NCI-H82 (cell line): ENCODE measurements at places on chromosomes 1 and 21.

DNA sequence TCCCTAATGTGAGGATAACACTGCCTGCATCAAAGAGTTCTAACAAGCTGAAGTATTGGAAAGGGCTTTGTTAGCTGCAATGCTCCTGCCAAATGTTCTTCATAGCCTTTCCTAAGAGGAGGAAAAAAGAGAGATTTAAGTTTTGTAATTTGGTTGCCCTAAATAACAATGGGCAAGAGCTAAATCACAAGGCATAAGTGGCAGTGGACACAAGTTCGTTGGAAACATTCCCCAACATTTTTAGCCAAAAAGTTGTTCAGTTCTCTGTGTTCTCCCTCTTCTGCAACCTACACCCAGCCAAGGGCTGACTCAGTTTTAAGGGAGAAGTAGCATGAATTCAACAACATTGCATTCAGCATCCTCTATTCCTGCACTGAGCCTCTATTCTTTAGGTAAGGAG lies 2.6 kb upstream of the UQCRHL start:
- DNase-seq: no peak

GRCh38 chr1:212196355-212196754 lies 88.9 kb upstream of the PPP2R5A start:
- no peak for DNase-seq

- DNase-seq: peak; percentile 90
These were observed 783 bp upstream of the AGL start for GRCh38 chr1:99849413-99849743.

DNA sequence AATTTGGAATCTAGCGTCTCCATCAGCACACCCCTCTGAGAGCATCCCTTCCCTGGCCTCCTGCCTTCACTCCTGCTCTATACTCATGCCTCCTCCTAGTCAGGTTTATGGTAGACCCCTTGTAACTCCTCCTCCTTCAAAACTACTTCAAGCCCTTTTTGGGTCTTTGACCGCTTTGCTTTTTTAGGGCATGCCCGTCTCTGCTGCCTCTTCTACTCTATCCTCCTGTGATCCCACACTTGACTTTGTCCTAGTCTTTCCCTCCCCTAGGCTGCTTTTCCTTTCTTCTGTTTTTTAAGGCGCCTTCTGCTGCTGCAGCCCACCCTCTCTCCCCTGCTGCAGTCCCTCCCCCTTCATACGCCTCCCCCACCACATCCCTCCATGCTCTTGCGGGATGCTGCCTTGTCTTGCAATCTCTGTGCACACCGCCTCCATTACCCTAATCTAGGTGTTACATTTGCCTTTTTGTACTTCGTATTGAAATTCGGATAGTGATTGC lies 1.5 kb downstream of the SNX27 start:
- peak; percentile 62 for DNase-seq

DNA sequence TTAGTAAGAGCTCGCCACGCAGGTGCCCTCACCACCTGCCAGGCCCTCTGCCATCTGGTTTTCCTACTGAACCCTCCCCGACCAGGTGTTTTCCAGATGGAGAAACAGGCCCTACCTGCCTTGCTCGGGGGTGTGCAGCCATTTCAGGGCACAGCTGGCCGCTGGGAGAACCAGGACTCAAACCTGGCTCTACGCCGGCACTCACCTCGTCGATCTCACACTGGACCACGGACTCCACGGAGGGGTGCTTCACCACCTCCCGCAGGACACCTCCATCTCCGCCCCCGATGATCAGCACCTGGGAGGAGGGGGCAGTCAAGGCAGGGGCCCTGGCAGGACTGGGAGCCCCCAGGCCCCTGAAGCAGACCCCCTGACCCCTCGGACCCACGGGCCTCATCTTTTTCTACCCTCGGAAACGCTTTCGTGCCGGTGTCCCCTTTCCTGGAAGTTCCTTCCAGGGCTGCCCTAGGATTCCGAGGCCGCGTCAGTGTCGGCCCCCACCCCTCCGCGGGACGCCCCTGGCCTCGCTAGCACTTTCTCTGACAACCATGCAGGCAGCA lies 1.1 kb downstream of the SRM start:
- DNase-seq: peak; percentile 28

- DNase-seq: no peak
These were observed 79.6 kb downstream of the PROX1 start for GRCh38 chr1:214067397-214067796.

GRCh38 chr21:42855171-42855936 lies 24.0 kb downstream of the WDR4 start:
- no peak for DNase-seq

DNA sequence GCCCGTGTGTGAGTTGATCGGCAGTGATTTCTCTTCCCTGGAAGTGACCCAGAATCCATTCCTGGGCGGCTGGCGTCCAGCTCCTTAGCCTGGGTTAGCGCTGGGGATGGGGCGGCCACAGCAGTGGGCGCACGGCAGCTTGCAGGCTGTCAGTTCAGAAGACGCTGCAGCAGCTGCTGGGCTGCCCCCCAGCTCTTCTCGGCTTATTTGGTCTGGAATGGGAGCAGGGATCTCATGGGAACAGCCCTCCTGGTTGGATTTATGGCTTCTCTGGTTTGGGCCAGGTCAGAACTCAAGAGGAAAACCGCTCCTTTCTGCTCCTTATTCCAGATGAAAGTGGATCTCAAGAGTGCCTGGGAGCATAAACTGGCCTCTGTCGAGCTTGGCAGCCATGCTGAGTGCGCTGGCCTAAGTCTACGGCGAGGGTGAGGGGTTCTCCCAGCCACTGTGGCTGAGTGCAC lies 148.2 kb downstream of the PRDM16 start:
- no peak for DNase-seq

GRCh38 chr1:58250587-58250948 lies 296.0 kb downstream of the OMA1 start:
- no peak for DNase-seq

DNA sequence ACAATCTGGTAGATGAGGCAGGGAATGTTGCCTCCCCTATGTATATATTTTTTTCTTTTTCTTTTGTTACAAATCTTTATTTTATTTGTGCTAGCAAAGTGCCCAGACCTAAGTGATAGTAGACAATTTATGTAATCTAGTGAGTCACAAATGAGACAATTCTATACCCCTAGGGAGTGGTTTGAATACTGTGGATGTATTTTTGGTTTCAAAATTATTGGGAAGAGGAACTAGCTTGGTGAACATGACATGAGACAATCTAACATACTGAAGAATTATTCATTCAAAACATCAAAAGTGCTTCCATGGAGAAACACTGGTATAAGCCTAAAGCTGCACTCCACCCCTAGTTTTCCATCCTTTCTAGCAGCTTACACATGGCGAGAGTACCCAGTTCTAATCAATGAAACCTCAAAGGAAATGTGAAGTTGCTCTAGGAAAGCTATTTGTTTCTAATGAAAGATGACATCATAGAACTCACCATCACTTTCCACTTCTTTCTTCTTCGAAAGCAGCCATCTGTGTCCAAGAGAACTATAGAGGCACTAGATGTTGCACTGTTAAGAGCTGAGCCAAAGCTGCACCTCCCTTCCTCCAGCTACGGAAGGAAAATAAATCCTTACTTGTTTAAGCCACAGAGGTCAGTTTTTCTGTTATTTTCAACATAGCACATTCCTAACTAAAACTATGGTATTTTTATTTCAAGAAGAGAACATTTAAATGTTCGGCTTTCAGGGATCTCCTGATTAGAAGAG lies 764.6 kb downstream of the LTN1 start:
- no peak for DNase-seq

DNA sequence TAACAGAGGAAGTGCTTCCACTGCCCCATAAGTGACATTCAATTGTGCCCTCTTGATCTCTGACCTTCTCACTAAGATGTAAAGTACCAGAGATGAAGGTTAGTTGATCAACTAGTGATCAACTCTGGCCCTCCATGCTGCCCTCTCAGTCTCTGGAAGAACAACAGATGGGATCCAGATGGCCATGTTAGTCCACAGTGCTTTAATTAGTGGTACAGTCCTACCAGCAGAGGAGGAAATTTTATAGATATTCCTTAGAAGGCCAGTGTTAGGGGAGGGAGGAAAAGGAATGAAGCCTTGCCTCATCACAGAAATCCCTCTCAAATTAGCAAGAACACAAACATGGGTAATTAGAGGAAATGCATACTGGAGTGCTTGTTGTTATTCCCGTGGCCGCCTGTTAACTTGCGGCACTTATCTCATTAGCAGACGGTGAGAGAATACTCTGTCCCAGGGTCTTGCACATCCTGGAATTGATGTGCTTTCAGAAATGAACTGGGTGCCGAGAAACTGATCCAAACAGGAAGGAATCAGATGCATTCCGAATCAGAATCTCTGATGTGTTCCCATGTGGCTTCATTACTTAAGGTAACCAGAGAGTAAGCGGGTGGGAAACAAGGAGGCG lies 91.1 kb upstream of the RGS4 start:
- peak; percentile 97 for DNase-seq

GRCh38 chr1:53448241-53448841 lies 10.9 kb upstream of the DMRTB1 start:
- no peak for DNase-seq

- DNase-seq: peak; percentile 93
These were observed 181.2 kb upstream of the IVNS1ABP start for GRCh38 chr1:185498207-185498606.

GRCh38 chr21:38498057-38498833 lies at the start of gene ERG:
Gene ERG, minus strand, starts transcription at chr21:38498477. Its CDS starts 97 bp downstream, at chr21:38498380.
- no peak for DNase-seq

DNA sequence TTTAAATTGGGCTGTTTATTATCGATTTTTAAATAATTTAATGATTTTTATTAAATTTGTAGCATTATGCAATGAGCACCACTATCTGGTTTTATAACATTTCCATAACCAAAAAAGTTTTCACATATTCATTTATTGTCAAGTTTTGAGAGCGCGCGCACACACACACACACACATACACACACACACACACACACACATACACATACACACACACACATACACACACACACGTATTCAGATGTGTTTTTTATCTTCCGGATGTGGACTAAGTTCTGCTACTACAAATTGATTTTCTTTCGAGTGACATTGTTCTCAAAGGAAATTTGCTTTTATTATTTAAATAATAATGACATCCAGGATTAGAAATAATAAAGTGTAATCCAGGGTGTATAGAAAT lies 16.3 kb downstream of the CACHD1 start:
- no peak for DNase-seq

DNA sequence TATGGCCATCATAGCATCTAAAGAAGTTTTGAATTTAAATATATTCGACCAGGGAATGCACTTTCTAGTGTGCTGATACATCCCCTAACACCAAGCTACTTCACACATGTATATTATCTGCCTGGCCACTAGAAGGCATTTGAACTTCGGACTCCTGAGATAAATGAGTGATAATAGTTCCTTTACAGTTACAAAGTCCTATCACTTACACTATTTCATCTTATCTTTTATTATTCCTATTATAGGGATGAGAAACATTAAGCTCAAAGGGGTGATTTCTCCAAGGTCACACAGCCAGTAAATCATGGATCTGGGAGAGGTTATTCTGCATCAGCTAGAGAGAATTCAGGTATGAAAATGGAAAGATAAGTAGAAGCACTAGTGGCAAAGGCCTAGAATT lies 40.3 kb downstream of the GPATCH2 start:
- DNase-seq: no peak

- peak; percentile 14 for DNase-seq
These were observed 36.3 kb downstream of the EDN2 start for GRCh38 chr1:41447995-41448770.

DNA sequence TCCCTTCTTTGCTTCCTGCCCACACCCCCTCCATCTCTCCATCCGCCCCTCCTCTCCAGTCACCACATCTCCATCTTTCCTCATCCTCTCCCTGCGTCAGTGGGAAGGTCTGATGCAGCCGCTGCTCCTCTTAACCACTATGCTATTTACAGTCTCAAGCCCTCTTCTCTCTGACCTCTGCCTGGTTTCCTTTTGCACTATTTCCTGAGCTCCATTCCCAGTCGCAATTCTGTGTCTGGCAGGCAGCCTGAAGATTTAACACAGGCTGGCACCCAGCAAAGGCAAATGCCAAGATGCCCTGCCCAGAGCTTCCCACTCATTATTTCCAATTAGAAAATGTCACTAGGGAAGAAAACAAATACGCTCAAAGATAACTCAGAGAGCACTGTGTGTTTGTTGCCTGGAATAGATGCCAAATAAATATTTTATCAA lies 89.6 kb upstream of the LPGAT1 start:
- DNase-seq: no peak

- no peak for DNase-seq
These were observed 147.5 kb upstream of the EDN2 start for GRCh38 chr1:41631971-41632370.

DNA sequence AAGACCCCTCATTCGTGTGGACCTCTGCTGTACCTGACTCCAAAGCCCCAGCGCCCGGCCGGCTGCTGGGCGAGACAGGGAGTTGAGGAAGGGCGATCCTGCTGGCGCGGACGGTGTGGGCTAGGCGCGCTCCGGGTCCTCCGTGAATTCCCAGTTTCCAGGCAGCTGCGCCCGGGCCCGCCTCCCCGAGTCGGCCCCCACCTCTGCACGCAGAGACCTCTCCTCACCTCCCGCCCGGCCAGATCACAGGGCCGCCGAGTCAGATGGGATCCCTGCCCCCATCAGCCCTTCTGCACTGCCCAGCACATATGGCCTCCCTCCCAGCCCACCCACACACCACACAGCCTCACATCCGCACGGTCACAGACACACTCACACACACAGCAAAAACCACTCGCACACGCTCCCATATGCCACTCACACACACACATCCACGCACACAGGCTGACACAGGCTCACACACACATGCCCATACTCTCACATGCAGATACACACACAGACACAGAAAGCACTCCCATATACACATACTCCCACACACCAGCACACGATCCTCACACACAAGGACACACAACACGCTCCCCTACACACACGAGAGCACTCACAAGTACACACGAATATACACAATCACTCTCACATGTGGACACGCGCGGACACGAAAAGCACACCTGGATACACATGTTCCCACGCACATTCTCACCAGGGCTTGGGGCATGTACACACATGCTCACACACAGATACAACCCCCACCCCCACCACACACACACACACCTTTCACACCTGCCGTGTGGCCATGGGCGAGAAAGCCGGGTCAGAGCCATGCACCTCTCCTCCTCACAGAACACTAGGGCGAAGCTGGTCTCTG lies 7.2 kb upstream of the GUCA2B start:
- no peak for DNase-seq

DNA sequence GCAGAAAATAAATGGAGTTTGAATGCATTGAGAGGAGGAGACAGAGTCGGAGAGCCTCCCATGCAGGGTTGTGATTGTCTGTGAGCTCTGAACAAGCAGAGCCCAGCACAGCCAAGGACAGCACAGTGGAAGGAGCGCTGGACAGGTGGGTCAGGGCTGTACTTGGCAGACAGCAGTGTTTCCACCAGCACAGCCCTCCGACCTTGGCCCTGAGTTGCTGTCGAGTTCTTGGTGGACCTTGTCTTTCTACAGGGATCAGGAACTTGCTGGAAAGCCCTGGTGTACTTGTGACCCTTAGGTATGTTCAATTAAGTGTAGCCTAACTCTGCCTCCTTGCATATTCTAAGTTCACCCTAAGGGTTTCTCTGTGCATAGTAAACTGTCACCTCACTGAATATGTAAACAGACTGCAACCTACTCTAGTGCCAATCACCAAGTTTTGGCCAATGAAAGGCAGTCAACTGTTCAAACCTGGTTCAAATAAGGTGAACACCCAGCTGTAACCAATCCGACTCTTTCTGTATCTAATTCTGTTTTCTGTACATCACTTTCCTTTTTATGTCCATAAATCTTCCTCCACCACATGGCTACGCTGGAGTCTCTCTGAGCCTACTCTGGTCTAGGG lies 86.6 kb upstream of the SLC25A33 start:
- DNase-seq: peak; percentile 43
